ENCODE measurements at places on chromosomes 16 and 17.

DNA sequence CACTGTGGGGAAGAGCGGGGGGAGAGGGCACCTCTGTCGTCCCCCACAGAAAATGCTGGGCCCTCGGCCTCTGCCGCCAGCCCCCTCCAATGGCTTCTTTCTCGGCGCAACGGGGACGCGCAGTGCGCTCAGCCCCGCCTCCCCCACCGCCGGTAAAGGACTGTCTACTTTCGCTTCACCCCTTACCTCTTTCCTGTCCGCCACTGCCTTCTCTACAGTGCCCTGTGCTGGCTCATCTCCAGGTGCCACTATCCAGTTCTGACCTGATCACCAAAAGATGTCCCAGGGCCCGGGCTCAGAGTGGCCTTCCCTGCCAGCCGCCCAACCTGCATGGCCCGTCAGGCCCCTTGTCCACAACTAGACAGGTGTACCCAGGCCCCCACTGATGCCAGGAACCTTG lies 7.3 kb downstream of the ENDOV start:
- no peak for DNase-seq

DNA sequence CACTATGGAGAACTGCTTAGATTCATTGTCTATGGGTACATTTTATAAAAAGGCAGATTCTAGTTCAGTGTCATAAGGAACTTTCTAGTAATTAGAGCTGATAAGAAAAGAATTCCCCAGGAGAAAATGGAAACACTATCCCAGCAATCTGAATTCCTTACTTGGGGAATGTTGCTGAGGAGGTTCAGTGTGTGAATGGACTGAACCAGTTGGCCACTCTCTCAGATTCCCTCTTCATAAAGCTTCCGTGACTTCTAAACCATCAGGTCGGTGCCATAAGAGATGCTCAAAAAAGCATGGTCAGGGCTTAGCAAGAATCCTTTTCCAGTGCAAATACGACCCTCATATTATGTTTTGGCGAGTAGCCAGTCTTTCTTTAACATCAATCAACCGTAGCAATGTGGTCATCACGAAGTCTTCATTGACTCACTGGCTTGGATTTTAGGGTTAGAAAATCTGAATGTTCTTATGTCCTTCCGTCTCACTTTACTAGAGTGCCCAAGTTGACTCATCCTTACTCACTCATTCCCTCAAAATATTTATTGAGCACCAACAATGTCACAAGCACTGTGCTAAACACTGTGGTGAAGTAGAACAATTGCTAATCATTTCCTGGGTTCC lies 102.7 kb upstream of the HLF start:
- DNase-seq = peak; percentile 50

- DNase-seq = no peak
These were observed 22.1 kb upstream of the PITPNM3 start for GRCh38 chr17:6578491-6578890.

DNA sequence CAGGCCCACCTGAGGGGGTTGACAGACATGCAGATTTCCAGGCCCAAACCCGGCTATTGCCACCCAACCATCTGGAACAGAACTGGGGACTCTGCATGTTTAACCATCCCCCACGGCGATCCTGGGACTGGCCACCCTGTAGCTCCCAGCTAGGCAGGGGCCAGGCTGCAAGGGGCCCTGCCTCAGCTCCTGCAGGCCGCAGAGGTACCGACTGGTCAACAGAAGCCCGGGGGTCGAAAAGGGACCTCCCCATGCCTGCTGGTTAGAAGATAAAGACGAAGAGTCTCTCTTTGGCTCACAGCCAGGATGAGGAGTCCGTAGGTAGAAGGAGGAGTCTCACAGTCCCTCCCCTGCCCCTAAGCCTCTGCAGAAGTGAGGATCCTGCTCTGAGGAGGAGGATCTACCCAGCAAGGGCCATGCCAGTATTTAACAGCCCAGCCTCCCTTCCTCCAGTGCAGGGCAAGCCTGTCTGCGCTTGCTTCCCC lies 223.4 kb upstream of the TNRC6C start:
- no peak for DNase-seq

- DNase-seq = no peak
These were observed 38.4 kb upstream of the ARL4D start for GRCh38 chr17:43360376-43360738.

GRCh38 chr17:1997289-1997926 lies 27.7 kb downstream of the RTN4RL1 start:
- DNase-seq = no peak

DNA sequence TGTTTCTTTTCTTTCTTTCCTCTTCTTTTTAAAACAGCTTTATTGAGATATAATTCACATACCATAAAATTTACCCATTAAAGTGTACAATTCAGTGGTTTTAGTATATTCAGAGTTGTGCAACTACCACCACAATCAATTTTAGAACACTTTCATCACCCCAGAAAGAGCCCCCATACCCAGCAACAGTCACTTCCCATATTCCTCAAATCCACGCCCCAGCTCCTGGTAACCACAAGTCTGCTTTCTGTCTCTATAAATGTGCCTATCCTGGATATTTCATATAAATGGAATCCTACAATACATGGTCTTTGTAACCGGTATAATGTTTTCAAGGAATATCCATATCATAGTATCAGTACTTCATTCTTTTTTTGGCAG lies 19.4 kb downstream of the RARA start:
- DNase-seq = no peak

- no peak for DNase-seq
These were observed 266.7 kb downstream of the ENGASE start for GRCh38 chr17:79341222-79341780.

DNA sequence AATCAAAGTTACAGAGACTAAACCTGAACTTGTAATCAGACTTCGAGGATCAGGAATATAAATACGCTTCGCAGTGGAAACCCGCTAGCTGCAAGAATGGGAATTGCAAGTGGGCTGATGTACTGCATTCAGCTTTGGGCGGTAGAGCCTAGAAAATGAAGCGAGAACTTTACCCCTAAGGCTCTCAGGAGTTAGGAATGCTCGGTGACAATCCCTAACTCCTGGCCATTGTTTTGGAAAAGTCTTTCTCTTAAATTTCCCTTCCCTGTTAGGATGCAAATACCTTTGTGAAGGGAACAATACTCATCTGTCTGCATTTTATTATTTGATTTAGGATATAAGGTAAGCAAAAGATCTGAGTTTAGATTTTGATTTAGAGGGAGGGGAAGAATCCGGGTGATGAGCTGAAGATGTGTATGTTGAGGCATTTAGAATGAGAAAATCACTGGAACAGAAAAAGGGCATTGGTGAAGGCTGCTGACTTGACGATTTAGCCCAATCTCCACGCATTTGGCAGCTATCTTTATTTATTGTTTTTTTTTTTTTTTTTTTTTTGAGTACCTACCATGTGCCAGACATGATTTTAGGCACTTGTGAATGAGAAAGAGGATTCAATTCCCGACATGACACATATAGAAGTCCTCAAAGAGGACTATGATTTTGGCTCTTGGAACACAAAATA lies 2.2 kb upstream of the TOX3 start:
- DNase-seq = no peak

DNA sequence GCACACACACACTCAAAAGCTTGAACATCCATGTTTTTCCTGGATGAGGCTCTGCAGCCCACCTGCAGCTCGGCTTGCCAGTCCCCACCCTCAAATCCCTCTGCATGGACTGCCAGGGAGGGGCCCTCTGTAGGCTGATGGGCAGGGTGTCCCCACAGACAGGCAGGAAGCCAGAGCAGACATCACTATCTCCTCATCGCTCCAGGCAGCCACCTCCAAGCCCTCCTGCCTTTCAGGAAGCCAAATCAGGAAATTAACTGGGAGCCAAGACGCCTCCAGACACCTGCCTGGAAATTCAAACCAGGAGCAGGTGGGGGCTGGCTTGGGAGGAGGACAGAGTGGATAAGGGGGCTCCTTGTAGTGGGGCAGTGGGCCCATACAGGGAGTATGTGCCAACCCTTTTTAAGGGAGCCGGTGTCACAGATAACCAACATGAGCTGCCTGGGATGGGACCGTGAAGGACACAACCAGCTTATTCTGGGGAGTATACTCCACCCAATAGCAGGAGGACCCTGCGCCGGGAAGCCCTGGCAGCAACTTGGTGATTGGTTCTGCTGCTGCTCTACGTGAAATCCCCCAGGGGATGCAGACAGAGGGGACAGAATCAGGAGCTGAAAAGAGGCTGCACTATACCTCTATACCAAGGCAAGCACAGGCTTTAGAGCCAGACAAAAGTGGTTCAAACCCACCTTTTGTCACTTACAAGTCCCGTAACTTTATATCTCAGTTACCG lies 139.1 kb downstream of the CCT6B start:
- DNase-seq = no peak

DNA sequence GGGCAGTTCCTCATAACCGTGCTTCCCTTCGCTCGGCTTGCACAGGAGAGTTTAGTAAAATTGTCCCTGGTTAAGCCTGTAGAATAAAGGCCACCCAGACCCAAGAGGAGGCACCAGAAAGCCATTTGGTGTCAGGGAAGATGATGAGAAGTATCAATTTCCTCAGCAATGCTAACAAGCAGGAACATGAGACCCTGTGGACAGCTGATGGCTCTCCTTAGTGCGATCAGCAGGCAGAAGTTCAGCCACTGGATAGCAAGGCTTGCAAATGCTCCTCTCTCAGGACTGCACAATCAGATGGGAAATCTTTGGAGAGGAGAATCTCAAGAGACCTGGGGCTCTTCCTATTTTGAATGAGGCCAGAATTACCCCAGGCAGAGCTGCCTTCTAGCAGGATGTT lies 261.1 kb upstream of the DYNLRB2 start:
- no peak for DNase-seq

- no peak for DNase-seq
These were observed 1.9 kb upstream of the SNN start for GRCh38 chr16:11666103-11667055.

GRCh38 chr17:65553646-65554552 lies 7.5 kb downstream of the AXIN2 start:
- no peak for DNase-seq

- DNase-seq = peak; percentile 100
These were observed at the start of gene NAA38 for GRCh38 chr17:7856811-7857712. Gene NAA38 (minus strand): TSS chr17:7857559. CDS start chr17:7857463, 96 bp downstream.
